ENCODE measurements at places on chromosomes 3 and 15.

DNA sequence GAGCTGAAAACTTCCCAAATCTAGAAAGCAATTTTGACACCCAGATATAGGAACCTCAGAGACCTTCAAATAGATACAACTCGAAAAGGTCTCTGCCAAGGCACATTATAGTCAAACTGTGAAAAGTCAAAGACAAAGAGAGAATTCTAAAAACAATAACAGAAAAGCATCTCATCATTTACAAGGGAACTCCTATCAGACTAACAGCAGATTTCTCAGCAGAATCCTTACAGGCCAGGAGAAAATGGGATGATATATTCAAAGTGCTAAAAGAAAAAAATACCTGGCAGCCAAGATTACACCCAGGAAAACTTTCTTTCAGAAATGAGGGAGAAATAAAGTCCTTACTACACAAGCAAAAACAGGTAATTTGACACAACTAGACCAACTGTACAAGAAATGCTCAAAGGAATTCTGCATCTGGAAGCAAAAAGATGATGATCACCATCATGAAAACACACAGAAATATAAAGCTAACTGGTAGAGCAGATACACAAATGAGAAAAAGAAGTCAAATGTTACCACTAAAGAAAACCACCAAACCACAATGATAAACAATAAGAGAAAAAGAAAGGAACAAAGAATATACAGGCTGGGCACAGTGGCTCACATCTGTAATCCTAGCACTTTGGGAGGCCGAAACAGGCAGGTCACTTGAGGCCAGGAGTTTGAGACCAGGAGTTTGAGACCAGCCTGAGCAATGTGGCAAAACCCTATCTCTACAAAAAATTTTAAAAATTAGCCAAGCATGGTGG, 50.4 kb downstream of the ADAM10 start:
- no peak for DNase-seq

DNA sequence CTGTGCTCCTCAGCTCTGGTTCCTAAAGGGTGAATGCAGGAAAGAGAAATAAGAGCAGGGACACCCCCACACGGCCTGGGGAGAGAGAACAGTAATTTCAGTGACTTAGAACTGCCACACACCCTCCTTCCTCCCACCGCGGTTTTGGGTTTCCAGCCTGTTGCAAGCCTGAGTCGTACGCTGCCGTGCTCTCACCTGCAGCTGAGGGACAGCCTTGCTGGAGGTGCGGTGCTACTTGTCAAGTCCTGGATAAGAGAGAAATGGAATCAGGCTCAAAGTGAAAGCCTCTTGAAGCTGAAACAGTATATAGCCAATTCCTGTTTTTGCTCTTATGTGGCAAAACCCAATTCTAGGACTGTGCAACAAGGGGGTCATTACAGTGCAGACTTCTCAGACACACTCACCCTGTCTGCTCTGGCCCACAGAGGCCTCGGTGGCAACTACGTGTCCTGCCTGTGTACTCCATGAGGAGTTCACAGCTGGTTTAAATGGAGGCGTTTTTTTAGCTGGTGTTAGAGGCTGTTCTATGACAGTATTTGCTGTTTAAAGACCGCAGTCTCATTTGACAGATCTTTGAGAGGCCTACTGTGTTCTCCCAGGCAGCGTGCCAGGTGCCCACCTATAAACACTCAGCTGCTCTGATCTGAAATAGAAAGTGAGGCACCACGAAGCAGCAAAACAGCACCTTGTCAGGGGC, 42.9 kb downstream of the TBC1D2B start:
- no peak for DNase-seq

DNA sequence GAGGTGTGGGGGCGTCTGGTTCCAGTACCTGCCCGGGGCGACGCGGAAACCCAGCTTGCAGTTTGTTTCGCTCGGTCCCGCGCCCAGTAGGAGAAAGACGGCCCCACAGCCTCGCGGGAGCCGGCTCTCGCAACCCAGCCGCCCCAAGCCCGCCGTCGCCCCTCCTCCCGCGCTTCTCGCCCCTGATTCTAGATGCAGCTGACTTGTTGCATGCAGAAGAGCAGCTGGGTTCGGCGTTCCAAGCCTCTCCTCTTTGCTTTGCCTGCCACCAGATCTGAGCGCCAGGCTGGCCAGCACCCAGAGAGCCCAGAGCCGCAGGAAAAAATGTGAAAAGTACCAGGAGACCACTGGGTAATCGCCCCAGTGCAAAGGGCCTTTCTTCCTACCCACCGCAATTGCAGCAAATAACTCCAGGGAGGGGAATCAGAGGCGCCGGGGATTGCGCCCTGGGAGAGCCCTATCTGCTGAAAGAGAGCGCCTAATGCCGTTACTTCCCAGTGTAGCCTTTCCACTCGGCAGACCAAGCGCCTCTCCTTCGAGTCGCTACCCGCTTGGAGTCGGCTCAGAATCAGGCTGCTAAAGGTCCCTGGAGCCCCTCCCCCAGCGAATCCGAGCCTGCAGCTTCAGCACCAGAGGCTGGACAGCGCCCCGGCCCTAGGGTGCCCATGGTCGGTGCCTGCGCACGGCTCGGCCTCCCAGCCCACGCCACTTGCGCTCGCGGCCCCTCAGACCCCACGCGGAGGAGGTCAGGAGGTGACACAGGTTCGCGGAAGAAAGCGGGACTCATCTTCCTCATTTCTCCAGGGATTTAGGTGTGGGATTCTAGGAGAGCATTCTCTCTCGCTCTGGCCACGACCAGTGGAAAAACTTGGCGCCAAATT, 15.7 kb upstream of the AEN start:
- peak; percentile 34 for DNase-seq

GRCh38 chr15:72163719-72164118, 33.9 kb downstream of the GRAMD2A start:
- no peak for DNase-seq

DNA sequence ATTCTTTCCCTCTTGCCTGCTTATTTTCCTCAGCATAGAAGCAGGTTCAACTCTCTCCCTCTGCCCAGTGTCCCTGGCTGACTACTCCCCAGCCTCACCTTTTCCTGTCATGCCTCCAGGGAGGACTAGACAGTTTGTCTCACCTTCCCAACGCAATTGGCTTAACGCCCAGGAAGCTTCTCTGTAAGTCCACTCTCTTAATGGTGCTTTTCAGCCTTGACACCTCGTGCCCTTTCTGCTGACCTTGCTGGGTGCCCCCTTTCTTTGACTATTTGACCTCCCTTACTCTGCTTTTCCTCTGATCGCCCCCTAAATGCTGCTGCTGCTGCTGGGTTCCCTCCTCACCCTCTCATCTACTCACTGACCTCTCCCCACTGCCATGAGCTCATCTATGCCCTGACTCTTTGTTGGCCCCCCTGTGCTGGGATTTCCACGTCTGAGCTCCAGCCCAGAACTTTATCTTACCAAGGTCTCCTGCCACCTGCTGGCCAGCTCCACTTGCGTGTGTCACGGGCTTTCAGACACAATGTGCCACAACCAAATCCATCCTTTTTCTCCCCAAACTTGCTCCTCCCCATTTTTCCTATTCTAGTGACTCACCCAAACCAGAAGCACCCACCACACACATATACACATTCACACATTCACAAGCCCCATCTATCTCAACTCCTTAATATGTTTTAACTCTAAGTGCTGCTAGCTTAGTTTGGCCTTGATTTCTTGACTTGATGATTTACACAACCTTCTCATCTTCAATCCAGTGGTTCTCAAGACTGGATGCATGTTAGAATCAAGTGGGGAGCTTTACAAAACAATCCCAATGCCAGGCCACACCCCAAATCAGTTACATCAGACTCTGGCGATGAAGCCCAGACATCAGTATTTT, 16.6 kb downstream of the EPB42 start:
- DNase-seq: peak; percentile 64
